ENCODE measurements at places on chromosomes 1 and 21. TPM values are rescaled to one million over a fixed set of nuclear protein-coding genes. Genes with fewer than 3 reads are reported as not detected.

Gene IVNS1ABP
- total RNA-seq, result 43.2 TPM

GRCh38 chr1:169326261-169326955, 41.2 kb downstream of the NME7 start:
- DNase-seq, result no peak

Gene CFHR5
- total RNA-seq, result not detected

Gene DSCAM
- not detected for total RNA-seq

DNA sequence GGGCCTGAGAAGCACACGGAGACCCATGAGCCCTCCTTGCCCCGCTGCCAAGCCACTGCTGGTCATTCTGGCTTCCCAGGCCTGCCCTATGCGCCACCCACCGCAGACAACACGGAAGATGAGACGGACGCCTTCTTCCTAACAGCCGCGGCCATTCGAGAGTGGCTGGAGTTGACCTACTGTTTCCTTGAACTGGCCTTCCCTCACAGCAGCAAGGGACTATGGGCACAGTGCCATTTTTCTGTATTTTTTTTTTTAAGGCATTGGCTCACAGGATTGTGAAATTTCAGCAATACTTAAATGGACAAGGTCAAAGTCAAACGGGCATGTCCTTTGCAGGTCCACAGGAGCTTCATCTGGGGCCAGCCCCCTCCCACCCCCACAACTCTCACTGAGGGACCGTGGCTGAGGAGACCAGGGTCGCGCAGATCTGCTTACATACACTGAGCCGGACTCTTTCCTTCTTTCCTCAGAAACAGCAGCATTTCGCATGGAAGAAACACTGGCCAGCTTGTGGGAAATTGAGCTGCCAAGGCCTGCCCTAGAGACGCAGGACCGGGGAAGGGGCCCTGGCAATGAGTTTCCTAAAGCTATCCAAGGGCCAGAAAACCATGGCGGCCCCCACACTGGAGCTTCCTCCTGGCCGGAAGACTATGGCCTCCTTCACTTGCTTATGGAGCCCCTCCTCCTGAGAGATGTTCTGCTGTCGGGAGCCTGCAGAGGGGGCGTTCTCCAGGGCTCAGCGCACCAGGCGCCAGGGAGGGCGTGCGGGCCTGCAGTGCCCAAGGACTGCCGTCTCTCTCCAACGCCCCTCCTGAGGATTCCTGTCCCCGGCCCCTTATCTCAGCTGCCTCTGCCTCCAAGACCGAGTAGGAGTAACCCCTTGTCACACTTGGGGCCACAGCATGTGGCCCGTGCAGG, 98.9 kb downstream of the PGBD5 start:
- no peak for DNase-seq

- DNase-seq, result no peak
Observed at GRCh38 chr1:216621536-216621935, 101.7 kb downstream of the ESRRG start.

GRCh38 chr1:31648641-31649357, 4.1 kb upstream of the PEF1 start:
- no peak for DNase-seq

DNA sequence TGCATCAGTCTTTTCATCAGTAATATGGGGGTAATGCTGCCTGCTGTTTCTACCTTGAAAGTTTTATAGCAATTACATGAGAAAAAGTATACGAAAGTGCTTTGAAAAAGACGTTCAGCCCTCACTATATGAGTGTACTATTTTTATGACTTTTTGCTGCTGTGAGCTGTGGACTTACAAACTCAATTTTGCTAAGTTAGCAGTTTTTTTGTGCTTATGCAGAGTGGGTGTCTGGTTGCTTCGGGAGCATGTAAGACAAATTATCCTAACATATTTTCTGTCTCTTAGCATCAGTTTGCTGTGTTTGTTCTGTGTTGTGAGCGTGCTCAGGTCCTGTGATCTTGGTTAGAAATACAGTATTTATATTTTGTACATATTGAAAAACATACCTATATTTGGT, 109.7 kb downstream of the CACNA1E start:
- no peak for DNase-seq

GRCh38 chr1:157472959-157473358, 79.4 kb downstream of the FCRL5 start:
- no peak for DNase-seq

DNA sequence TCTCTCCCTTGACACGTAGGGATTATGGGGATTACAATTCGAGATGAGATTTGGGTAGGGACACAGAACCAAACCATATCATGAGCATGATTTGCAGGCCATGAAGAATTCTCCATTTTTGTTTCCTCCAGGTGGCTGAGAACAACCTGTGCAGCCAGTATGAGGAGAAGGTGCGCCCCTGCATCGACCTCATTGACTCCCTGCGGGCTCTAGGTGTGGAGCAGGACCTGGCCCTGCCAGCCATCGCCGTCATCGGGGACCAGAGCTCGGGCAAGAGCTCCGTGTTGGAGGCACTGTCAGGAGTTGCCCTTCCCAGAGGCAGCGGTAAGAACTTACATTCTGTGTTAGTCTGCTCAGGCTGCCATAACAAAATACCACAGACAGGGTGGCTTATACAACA, 9.7 kb downstream of the MX1 start:
- no peak for DNase-seq

GRCh38 chr21:42088148-42088547, 17.0 kb downstream of the UMODL1 start:
- no peak for DNase-seq

GRCh38 chr1:115457289-115457688, 119.2 kb upstream of the NGF start:
- DNase-seq, result peak; percentile 35

DNA sequence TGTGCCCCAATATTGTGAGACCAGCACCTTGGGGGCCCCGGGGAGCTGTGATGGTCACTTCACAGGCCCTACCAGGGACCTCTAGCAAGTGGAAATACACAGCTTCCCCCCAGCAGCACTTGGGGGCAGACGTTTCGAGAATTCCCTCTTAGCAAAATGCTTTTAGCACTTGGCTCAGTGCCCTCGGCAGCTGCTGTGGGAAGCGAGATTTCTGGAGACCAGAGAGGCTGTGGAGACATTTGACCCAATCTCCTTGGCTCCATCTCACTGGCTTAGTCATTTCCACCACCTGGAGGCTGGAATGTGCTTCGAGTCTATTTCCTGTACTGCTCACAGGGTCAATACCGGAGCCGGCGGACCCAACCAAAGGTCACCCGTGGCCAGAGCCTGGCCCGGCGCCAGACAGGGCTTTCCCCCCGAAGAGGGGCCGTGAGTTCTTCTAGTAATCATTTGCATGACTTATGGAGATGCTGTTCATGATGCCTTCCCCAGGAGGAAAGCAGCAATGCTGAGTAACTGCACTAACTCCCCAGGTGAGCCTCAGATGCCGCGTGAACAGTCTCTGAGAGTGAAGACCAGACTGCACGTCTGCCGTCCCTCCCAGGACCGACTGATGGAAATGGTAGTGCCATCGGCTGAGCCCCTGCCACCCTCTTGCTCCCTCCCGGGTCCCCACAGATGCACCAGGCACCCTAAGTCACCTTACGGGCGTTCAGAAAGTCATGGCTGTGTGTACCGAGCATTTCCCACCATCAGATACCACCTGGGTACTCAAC, 4.4 kb upstream of the C2CD2 start:
- peak; percentile 82 for DNase-seq

- DNase-seq, result no peak
Observed at GRCh38 chr21:21818898-21819297, 820.7 kb downstream of the NCAM2 start.

Gene TMEM82
- total RNA-seq, result not detected

- DNase-seq, result no peak
Observed at GRCh38 chr1:234164098-234164709, 209.1 kb upstream of the COA6 start.

Gene HAPLN2
- 3.9 TPM for total RNA-seq

Gene SLFNL1
- 0.83 TPM for total RNA-seq

Gene MAEL
- total RNA-seq, result not detected

Gene FCER1G
- total RNA-seq, result 1.3 TPM

Gene FAM110D
- 21.0 TPM for total RNA-seq

DNA sequence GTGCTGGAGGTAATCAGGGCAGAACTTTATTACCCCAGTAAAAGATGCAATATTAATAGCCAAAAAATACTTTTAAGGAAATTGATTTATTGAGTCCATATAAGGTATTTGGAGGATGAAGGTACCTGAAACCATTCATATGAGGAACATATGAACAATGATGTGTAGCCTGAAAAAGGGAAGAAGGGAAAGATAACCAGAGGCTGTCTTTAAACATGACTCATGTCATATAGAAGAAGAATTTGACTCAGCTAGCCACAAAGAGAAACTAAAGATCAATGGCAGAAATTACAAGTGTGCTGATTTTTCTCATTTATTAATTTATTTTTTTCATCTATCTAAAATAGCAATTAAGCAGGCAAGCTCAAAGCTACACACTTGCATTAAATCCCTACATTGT, 136.2 kb upstream of the DUSP10 start:
- DNase-seq, result no peak

DNA sequence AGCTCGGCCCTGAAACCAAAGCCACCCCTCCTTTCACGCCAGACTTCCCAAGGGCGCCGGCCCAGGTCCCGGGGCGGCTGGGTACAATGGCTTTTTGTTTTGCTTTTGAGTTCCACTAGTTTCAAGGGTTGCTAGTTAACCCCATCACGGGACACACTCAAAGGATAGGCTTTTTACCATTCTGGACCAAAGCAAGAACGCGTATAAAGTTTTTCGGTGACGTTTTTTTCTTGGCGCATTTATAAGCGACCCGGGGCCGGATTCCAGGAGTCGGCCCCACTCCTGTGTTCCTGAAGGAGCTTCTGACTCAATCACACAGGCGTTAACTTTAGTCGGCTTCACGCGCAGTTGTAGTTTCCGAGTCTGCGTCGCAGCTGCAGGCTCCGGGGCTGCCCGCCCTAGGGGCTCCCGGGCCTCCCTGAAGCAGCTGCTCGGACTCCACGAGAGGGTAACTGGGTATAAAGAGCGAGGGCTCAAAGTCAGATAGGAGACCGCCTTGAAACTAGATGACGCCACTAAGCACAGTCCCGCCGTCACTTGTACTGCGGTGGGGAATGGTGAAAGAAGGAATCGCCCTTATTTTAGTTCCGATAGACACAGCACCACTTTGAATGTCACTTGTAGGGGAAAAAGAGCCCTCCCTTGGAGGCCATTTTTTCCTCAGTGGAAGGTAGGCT, 707 bp upstream of the KLHL21 start:
- DNase-seq, result peak; percentile 75

GRCh38 chr21:46668381-46668780, 32.9 kb downstream of the PRMT2 start:
- DNase-seq, result no peak

DNA sequence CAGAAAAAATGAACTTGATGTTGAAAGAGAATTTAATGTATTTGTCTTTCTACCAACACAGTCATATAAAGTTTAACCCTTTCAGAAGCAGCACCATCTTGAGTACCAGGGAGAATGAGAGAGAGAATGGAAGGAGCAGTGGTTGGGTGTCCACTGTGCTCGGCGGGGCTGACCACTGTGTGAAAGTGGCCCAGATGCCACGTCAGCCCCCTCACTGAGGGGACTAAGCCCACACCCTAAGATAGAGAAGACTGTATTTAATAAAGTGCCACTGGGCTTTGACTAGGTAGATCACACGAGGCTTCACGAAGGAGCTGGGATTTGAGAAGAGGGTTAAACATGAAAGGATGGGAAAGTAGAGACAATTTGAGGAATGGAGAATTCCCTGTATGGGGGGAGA, 31.2 kb downstream of the BATF3 start:
- DNase-seq, result no peak

DNA sequence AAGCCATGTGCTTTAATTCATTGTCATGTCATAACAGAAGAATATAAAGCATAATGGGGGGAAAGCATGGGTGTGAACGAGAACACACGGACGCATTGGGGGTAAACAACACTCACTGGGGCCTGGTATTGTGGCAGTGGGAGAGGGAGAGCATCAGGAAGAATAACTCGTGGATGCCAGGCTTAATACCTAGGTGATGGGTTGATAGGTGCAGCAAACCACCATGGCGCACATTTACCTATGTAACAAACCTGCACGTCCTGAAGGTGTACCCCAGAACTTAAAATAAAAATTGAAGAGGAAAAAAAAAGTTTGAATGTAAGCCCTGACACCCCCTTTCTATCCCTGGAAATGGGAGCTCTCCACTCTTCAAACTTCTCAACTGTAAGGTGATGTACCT, 34.9 kb upstream of the CACHD1 start:
- DNase-seq, result no peak

Gene FAM72C
- not detected for total RNA-seq

Gene ZYG11A
- total RNA-seq, result 0.35 TPM

DNA sequence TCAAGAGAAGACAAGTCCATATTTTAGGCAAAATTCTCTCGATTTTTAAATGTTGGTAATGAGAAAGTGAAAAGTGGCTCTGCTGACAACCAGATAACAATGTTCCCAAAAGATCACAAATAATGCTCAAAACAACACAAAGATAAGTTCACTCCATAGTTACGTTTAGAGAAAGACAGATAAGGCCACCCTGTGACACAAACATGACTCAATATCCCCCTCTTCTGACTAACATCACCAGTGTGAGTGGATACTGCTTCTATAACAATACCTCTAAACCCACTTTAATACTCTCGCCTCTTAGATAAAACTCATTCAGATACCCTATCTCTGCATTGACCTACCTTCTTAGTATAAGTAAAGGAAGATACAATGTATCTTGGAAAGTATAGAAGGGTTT, 51.2 kb upstream of the RGS7 start:
- DNase-seq, result no peak

Gene PLEKHA6
- total RNA-seq, result 9.4 TPM

All from uterus (tissue), 4 donors.